ENCODE measurements at places on chromosomes 11 and 22.

GRCh38 chr22:17375914-17376614 is 6.8 kb downstream of the CECR2 start:
- DNase-seq = no peak

DNA sequence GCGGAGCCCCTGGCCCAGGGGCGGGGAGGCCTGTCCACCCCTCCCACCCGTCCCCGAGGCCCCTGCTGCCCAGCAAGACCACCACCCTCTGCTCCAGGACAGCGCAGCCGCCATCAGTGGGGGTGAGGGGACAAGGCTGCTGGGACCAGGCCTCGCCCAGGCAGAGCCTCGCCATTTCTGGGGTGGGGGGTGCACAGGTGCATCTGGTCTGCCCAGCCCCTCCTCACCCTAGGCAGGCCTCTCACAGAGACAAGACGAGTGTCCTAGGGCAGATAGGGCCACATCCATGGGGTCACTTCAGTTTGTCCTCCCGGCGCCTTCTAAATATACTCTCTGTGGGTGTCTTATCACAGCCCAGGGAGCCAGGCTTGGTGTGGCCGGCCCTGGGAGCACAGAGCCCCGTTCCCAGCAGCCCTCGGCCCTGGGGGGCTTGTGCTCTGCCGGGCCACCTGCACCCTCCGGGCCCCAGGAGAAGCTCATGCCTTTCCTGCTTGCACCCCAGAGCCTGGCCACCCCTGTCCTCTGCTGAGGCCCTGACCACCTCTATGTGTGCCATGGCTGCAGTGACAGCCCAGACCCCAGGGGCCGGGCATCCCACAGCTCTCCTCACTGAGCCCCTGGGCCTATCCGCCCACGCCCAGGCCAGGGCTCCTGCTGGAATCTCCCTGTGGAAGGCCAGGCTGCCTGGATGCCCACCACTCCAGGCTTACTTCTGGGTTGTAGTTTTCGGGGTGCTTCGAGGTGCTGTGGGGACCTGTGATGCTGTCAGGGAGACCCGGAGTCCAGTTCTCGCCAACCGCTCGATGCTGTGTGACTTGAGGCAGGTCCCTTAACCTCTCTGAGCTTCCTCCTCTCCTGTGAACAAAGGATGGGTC is 70.8 kb downstream of the KCNQ1 start:
- no peak for DNase-seq

GRCh38 chr11:3134218-3134621 is 30.9 kb downstream of the OSBPL5 start:
- no peak for DNase-seq

GRCh38 chr11:113467545-113467944 is 7.7 kb downstream of the DRD2 start:
- DNase-seq = no peak

- no peak for DNase-seq
Observed at GRCh38 chr11:35933320-35933871, 10.5 kb upstream of the LDLRAD3 start.

DNA sequence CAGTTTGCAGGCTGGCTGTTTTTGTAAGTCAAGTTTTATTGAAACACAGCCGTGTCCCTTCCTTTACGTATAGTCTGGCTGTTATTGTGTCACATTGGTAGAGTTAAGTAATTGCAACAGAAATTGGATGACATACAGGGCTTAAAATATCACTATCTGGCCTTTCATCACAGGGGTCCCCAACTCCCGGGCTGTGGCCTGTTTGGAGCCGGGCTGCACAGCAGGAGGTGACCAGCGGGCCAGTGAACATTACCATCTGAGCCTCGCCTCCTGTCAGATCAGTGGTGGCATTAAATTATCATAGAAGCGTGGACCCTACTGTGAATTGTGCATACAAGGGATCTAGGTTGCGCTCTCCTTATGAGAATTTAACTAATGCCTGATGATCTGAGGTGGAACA is 31.7 kb downstream of the EXT2 start:
- no peak for DNase-seq

DNA sequence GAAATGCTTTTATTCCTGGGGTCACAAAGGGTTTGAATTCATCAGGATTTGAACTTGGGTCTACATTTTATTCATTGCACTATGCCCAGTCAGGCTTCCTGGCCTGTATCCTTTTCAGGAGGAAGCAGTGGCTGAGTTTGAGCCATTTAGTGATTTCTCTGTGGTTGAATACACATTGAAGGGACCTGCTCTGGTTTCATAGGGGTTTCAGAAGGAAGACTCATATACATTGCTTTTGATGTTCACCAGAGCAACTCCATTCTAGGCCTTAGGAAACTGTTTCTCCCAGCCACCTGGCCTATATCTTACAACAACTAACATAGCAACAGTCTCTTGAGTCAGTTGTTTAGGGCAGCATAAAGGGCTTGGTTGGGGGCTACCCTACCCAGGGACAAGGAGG is 165.7 kb downstream of the INSC start:
- DNase-seq = no peak

All from activated naive CD4-positive, alpha-beta T cell (primary cell).